Stimulated activated CD4-positive, alpha-beta T cell treated with anti-CD3 and anti-CD28 coated beads, Interleukin-4, amount 100 ng/mL, for 48 hours (primary cell): ENCODE measurements at places on chromosomes 5 and 9.

DNA sequence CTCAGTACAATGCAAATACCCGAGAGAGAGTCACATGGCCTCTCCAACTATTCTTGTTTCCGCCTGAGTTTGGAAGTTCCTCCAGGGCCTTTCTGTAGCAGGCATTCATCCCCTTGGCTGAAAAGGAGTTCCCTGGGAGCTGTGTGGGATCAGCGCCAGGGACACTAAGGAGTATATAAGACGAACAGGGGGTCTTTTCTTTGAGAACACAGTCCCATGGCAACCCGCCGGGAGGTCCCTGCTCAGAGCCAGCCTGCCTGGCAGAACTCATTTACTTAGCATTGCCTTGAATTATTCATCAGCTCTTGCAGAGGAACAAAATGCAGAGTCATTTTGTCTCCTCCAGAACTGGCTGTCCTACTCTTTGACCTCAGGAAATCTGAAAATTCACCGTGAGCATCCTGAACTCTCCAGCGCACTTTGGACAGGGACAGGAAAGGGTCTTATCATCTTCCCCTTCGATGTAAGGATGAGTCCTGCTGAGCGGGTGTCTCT, 120.4 kb upstream of the OSMR start:
- no peak for DNase-seq

DNA sequence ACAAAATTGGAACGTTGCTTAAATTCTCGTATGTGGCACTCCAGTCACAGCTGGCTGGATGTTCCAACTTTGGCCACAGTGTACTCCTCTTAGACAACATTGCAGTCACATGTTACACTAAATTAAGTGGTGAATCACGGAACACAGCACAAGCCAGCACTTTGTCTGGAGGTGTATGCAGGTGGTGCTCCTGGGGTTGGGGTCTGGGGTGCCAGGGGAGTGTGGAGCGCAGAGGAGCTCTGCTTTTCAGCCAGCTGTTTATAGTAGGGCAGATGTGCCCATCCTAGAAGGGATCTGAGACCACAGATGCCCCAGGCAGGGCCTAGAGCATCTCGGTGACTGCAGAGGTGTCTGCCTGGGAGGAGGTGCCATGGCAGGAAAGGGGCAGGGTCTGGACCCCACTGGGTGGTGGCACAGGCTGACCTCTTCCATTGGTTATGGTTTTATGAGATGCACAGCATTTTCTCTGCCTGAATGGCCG, 82.6 kb downstream of the WNK2 start:
- no peak for DNase-seq

DNA sequence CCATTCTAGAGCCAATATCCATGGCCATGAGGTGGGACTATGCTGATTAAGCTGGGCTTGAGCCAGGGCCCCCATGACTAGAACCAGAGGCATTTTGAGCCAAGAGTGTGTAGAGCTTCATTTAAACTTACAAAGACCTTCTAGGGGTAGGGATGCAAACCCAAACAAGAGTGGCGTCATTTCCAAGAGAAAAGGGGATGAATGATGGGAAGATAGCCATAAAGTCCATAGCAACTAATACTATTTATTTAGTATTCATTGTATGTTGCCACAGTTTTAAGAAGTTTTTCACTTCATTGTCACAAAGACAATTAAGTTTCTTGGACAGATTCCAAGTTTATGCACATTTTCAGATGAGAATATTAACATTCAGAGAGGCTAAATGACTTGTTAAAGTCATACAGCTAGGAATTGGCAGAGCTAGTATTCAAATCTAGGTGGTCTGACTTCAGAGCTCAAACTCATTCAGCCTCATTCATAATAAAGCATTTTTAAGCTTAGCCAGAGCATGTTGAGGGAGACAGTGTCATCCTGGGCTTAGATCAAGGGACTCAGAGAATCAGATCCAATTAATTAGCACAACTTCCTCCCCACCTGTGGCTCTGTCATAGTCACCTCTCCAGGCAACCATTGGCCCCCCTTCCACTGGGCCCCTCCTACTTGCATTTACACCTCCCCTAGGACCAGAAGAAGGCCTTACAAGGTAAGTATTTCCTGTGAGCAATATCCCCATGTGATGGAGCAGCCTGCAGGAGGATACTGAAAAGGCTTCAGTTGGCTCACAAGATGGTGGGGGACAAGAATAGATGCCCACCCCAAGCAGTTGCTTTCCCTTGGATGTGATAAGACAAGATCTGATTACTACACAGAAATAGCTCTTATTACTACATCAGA, 95.0 kb upstream of the PCSK1 start:
- no peak for DNase-seq

DNA sequence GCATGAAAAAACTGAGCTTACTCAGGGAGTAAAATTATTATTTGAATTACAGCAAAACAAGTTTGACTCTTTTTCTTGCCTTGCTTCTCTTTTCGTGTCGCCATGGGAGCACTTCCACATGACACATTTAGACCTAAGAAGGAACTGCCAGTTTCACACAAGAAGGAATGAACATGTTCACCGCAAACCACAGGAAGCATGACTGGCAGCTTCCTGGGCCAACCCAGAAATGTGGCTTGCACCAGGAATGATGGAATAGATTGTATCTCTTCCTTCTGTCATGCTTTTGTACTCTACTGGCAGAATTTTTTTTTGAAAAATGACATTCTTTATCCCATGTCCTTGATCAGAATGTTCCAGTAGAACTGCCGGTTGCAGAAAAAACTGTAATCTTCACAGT, 32.9 kb upstream of the MAN2A1 start:
- no peak for DNase-seq

- DNase-seq: no peak
These were observed 297.0 kb downstream of the MAN2A1 start for GRCh38 chr5:109986726-109987125.

DNA sequence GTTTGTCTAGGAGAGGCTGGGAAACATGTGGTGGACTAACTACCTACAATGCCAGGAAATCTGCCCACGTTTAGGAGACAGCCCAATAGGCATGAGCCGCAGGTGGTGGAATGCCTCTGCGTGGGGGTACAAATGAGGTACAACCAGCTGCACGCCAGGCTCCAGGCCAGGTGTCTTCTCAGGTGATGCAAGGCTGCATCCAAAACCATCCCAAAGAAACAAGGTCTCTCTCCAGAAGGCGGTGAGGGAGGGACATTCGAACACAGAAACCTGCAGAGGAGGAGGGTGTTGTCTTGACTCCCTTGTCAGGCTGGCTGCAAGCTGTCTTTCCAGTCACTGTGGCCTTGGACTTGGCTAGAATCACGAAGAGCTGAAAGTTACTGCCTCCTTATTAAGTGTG, 11.6 kb downstream of the ANKH start:
- no peak for DNase-seq

DNA sequence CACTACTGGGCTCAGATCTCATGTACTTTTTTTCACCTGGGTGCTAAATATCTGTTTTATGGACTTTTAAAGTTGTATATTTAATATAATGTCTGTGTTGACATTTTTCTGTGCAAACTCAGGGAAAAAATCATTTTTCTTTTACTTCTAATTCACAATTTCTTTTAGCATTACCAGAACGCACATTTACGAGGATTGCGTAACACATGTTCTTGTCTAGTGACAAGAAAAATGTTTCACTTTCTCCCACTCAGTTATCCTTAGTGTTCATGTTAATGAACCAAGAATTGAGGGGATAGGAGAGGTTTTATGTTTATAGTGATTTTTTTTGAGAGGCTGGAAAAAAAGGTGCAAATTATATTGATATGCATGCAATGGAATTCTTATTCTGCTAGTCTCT, 86.3 kb upstream of the PJA2 start:
- DNase-seq: no peak

DNA sequence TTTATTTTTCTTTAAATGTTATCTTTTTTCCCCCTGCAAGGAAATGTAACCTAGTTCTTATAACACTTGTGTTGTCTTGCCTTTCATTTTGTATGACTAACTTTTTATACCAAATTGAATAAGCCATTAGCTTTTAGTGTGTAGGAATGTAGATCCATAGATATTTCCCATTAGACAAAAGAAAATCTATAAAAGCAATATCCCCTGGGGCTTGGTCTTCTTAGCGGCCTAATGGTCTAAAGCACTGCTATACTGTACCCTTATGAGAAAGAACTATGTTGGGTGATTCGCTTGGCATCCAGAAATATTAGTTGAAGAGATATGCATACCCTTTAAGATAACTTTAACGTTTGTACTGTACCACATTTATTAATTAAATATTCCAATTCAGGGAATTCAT, 289.2 kb downstream of the CCDC171 start:
- no peak for DNase-seq

DNA sequence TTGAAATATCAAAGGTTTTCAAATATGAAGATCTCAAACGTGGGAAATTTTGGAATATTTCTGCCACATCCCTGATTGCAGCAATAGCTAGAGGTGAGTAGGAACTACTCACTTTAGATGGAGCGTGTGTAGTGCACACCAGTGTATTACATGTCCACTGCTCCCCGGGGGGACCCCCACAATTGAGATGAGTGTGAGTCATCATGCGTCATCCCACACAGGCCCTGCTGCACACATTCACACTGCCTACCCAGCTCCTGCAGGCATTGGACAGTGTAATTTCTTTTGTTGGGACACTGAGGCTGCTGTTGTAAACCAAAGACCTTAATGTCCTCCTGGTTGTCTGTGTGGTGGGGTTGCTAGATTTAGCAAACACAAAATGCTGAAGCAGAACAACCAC, 280.0 kb downstream of the GAS1 start:
- DNase-seq: no peak

- DNase-seq: no peak
These were observed 38.6 kb upstream of the NOTCH1 start for GRCh38 chr9:136584401-136584932.

GRCh38 chr5:122078116-122079110, at the start of gene LOX:
TSS of gene LOX (minus strand) at chr5:122078259. CDS start at chr5:122077985, 274 bp downstream.
- DNase-seq: no peak

- DNase-seq: no peak
These were observed 154.0 kb downstream of the FBN2 start for GRCh38 chr5:128384068-128384467.

GRCh38 chr5:173762930-173763329, 125.2 kb upstream of the CPEB4 start:
- no peak for DNase-seq

DNA sequence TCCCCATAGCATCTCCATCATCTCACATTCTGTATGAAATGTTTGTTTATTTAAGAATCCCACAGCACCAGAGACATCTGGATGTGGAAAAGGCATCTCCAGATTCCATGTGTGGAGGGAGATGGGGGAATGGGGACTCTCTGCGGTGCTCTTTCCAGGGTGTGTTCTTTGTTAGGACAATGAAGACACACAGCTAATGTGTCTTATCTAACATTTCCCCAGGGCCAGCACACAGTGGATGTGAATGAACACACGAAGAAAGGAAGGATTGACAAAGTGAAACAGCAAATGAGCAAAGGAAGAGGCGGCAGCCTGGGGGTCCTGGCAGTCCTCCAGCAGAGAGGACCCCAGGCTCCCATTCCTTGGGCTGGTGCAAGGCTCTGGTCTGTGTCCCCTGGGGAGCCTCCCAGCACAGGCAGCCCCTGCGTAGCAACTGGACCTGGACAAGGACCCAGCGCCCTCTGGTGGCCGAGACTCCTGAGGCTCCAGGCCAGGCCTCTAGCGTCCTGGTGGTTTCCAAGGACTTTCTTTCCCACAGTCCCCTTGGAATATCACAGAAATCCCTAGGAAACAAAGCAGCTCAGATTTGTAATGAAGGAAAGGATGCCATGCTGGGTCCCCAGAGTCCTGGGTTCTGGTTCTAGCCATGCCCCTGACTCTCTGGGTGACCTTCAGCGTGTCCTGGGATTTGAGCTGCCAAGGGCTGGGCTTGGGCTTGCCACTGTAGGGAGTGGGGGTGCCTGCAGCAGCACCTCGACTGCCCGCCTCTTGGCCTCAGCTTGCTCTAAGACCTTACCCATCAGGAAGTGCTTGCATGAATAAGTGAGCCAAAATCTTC, 3.5 kb upstream of the PDLIM7 start:
- DNase-seq: peak; percentile 89

GRCh38 chr9:2727966-2728613, 10.8 kb downstream of the KCNV2 start:
- DNase-seq: no peak
